ENCODE measurements at places on chromosomes 5 and 9.

DNA sequence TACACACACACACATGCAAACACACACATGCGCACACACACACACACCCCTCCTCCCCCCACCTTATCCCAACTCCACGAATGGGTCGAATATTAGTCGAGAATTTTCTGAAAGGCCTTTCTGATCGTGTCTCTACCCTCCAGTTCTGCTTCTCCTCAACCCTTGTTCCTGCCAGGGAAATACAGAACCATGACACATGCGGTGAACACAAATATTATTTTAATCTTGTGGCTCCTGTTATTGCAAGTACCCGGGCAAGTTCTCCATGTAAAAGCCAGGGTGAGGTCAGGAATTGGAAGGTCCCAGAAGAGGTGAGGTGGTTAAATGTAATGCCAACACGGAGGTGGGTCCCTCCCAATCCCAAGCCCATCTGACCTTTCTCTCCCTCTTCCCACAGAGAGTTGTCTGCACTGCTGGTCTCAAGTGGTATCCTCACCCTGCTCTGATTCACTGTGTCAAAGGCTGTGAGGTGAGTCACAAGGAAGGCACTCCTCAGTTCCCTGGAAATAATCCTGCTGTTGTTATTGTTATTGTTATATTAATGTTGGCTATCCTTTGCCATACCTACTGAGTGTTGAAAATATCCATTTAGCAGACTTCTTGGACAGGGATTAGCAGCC lies 223.7 kb downstream of the PAPPA start:
- DNase-seq, result no peak

DNA sequence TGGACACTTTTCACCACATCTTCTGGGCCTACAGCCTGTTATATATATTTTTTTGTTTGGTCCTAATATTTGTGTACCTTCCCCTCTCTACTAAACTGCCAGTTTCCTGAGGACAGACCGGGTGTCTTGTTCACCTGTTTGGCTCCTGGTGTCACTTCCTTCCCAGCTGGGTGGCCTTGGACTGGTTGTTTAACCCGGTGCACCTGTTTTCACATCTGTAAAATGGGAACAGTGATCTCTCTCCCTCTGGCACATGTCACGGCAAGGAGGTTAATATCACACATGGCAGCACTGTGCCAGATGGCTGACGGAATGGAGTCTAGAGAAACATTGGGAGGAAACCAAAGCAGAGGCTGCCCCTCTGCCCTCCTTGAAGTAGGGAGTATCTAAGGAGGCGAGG lies 79.7 kb downstream of the DAB2IP start:
- DNase-seq, result no peak

- DNase-seq, result no peak
These were observed 235.7 kb upstream of the TARS1 start for GRCh38 chr5:33205079-33205478.

DNA sequence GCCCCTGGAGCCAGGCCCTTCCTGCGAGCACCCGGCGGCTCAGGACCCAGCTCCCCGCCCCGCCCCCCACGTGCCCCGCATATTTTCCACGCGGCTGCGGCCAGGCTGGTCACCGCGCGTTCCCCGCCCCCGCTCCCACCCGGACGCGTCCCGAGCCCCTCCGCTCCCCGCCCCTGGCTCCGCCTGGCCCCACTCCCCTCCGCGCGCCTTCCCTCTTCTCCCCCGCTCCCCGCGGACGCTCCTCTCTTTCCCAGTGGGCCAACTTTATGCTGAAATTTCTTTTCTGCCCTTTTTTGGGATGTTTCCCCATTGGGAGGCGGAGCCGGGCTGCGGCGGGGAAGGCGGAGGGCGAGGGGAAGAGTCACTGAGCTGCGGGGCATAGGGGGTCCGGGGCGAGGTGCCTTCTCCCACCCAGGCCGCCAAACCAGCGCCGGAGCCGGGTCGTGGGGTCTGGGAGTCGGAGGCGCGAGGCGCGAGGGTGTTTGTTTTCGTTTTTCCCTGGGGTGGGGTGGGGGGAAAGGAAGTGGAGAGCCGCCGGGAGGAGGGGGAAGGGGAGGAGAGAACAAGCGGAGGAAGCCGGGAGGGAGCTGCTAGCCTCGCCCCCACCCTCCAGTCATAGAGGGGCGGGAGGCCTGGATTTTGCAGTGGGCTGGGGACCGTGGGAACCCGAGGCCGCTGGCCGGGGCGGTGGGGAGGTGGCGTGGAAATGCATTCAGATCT lies 1.0 kb upstream of the TPM2 start:
- DNase-seq, result no peak

GRCh38 chr5:139512786-139513390 lies 30.3 kb upstream of the STING1 start:
- DNase-seq, result no peak

GRCh38 chr5:54844905-54845566 lies 140.4 kb downstream of the ESM1 start:
- DNase-seq, result no peak

- no peak for DNase-seq
These were observed 3.0 kb upstream of the ERBIN start for GRCh38 chr5:65923339-65923738.

DNA sequence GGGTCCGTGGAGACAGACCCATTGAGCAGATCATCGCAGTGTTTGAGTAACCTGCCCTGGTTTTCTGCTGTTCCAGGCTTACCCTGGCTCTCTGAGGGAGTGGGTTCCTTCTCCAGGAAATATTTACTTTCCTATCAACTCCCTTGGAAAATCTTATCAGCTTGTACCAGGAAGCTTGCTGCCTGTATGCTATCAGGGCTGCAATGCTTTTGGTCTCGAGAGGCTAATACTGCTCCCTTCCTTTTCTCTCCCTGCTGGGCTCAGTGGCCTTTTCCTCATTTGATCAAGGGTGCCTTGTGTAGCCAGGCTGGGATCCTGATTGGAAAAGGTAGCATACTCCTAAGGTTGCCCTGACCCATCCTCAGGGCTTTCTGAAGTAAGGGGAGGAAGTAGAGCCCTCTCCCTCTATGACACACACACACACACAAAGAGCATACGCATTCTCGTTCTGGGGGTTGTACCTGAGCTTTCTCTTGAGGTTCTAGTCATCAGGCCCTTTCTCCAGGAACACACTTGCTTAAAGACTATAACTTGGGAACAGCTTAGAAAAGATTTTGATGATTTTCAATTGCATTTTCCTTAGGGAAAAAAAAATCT lies 41.6 kb downstream of the CYSTM1 start:
- no peak for DNase-seq

DNA sequence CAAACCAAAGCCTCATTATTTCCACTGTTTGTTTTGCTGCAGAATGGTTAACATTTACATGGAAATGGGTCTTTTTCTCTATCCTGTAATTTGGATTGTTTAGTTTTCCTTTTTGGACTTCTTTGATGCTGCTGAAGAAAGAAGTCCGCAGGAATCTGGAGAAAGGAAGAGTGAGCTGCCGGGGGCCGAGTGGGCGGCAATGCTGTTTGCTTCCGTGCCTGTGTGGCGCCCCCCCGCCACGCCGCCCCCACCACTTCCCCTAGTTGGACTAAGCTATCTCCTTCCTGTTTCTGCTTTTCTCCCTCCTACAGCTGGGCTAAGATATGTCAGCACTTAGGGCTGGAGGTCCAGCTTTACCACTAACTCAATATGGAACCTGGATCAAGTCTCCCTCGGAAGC lies 39.7 kb downstream of the ACTL7B start:
- no peak for DNase-seq

DNA sequence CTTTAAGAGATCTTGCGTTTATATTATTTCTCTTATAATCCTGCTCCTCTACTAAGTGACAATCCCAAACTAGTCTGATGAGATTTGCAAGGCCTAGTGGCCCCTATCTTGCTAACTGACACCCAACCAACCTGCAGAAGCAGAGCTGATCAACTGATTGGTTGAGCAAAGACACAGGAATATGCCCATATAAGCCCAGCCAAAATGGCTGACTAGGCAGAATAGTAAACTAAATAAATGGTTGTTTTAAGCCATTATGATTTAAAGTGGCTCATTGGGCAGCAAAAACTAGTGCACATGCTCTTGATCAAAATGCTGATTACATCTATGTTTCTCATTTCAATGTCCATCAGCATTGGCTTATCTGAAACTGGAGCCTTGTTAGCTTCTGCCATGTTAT lies 238.0 kb upstream of the PDE4D start:
- DNase-seq, result no peak

DNA sequence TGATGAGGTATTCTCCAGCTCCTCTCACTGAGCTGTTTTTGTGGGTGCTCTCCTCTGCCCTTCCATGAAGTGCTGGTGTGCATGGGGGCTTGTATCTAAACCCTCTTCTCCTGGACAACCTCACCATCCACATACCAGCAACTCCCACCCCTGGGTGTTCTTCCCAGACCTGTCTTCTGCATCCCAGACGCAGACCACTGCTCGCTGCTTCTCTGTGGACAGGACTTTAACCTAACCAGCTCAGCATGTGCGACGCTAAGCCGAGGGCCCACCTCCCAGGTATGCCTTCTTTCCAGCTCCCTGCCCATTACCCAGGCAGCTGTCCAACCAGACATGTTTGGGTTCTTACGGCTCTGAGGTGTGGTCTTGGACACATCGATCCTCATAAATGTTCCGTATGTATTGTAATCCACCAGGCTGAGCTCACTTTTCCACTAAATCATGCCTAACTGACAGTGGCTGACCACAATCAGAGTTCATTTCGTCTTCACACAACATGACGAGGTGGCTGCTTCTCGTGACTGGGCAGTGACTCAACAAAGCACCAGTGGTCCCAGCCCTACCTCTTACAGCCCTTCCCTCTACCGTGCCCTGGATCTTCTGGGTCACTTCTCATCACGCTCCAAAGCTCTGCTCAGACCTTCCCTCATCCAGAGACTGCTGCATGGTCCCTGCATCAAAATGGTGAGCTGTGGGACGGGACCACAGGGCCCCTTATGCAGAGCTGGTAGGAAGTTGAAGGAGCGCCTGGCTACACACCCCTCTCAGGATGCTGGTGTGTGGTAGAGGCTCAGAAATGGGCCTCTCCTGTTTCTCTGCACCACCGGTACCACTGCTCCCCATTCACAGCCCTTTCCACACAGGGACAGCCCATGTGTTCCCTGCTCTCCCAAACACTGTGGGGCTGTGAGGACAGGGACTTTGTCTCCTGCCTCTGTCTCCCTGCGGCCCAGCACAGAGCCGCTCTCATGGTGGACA lies 9.6 kb upstream of the PTGES2 start:
- no peak for DNase-seq

GRCh38 chr5:148209151-148209770 lies 6.4 kb downstream of the SPINK6 start:
- DNase-seq, result no peak

DNA sequence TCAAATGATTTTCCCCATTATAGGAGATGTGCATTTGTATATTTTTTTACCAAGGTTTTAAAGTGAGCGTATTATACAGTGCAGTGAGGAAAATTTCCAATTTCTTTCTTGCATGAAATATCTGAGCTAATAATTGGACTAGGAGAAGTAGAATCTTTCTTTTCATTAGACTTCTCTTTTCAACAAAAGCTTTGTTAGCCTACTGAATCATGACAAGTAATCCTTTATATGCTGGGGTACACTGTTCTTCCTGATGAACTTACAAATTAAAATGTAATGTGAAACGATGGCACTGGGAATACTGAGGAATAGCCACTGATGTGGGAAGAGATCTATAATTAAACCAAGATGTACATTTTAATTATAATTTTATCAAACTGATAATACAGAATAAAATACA lies 829.6 kb downstream of the PTPRD start:
- DNase-seq, result no peak

DNA sequence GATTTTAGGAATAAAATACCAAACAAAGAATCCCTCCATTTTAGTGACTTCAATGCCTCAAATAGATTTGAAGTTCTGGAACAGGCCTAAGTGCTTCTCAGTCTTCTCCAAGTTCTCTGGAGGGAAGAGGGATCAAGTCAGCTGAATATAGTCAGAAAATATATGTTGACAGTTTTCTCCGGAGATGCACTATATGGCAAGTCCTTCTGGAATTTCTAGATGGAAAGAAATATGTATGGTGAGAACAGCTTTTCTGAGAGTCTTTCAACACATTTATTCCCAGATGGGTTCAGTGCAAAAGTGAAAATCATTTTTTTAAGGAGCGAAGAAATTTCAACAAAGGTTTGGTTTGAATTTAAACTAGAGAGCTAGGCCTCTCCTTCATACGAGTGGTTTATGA lies 317.4 kb upstream of the SLC30A5 start:
- DNase-seq, result no peak

DNA sequence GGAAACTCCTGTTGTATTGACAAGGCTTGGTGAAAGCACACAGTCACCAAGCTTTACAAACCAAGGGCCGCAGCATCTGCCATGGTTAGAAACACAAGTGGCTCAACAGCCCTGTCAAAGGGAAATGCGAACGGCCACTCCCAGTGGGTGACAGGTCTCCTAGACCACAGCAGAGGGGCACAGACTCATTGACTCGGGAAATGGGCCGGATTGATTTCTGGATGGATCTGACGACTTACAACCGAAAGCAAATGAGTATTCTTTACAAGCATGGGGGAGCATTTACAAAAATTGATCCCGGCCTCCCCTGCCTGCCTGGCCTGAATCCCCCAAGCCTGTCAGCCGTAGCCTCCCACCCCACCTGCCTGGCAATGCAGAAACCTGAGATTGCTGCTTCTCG lies 48.2 kb downstream of the ADAMTS2 start:
- DNase-seq, result no peak

DNA sequence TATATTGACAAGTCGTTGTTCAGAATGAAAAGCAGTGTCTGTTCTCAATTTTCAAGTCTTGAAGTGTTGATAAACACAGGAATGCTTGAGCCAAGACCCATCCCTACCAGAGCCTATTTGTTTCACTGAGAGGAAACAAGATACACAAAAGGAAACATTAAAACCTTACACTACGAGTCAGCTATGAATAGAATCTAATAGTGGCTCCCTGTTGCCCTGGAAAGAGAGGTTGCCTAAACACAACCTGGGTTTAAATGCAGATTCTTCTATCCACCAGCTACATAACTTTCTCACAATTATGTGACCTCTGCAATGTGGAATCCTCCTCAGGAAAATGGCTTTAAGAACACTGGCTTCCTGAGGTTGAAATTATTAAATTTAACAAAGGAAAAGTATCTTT lies 29.1 kb upstream of the BNC2 start:
- DNase-seq, result no peak

DNA sequence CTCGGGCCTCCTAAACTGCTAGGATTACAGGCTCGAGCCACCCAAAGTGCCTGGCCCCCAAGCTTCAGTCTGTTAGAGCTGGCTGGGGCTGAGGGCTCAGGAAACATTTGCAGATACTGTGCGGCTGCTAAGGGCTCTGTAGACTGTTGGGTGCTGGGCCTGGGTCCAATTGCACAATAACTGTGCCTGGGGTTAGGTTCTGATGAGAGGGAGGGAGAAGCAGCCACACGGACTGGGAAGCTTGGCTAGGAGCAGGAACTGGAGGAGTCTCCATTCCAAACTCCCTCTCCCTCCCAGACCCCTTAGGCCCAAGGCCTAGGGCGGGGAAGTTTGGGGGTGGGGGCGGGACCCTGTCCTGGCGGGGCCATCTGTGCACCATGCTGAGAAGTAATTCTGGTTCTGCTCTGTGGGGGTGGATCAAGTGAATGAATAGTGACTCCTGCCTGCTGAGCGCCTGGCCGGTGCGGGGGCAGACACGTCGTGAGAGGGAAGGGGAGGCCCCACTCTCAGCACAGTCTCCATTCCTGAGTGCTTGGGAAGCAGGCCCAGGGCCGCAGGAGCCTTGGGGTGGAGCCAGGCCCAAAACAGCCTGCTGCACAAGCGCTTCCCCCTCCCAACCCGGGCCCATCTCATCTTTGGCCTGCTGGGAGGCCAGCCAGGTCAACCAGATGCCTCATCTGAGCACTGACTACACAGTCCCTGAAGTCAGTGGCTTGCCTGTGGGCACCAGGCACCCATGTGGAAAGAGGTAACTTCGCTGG lies 1.5 kb downstream of the ASS1 start:
- DNase-seq, result no peak

GRCh38 chr5:132768485-132768868 lies 8.6 kb downstream of the SEPTIN8 start:
- DNase-seq, result no peak

All from stimulated activated CD8-positive, alpha-beta memory T cell treated with anti-CD3 and anti-CD28 coated beads, Interleukin-12 subunit alpha, Interleukin-12 subunit beta, amount 100 ng/mL, for 1 hour (primary cell).